AG20443 (cell line): ENCODE measurements at places on chromosomes 5 and 9.
A peak's percentile ranks its signal among the peaks of the same experiment; 100 is the strongest.

GRCh38 chr5:75756981-75757380, 39.7 kb upstream of the POC5 start:
- no peak for DNase-seq

DNA sequence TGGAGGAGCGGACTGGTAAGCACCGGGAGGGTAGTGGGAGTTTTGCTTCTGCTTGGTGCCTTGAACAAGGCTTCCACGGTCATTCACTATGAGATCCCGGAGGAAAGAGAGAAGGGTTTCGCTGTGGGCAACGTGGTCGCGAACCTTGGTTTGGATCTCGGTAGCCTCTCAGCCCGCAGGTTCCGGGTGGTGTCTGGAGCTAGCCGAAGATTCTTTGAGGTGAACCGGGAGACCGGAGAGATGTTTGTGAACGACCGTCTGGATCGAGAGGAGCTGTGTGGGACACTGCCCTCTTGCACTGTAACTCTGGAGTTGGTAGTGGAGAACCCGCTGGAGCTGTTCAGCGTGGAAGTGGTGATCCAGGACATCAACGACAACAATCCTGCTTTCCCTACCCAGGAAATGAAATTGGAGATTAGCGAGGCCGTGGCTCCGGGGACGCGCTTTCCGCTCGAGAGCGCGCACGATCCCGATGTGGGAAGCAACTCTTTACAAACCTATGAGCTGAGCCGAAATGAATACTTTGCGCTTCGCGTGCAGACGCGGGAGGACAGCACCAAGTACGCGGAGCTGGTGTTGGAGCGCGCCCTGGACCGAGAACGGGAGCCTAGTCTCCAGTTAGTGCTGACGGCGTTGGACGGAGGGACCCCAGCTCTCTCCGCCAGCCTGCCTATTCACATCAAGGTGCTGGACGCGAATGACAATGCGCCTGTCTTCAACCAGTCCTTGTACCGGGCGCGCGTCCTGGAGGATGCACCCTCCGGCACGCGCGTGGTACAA, 556 bp downstream of the PCDHGC3 start:
- peak; percentile 77 for DNase-seq

DNA sequence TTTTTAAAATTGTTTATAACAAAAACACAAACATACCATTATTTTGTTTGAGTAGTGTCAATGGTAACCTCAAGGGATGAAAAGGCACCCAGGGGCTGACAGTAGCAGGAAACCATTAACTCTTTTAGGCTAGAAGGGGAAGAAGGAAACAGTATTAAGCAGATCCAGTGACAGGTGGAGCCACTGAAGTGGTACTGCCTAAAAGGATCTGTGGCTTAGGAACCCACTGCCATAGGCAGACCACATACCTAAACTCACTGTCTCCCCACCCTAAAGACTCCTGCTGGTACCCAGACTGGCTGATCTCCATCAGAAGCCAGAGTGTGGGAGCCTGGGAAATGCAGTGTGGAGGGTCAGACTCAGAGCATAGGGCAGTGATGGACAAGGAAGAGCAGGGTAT, 13.5 kb downstream of the RLN1 start:
- DNase-seq = no peak

DNA sequence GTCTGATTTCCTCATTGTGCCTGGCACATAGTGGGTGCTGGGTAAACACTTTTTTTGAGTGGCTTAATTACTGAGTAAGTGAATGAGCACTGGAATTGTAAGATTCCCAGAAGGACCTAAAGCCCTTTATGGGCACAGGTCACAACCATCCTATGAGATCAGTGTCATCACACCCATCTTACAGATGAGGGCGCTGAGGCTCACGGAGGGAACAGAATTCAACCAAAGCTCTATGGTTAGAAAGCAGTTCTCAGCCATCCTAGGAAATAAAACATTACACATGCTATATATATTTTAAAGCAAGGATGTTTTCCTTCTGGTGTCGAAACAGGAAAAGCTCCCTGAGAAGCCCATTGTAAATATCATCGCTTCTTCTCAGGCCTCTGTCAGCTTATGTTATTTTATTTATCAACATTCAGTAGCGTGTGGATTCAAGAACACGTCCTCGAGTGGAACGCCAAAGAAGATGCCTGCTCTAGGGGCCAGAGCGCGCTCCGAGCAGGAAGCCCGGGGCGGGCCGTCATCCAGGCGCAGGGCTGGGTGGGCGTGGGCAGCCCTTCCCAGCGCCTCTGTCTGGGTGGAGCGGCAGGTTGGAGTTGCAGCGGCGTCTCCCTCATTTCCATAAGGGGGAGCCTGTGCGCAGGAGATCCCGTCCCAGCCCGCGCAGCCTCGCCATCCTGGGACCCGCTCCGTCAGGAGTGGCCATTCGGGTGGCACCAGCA, 155.8 kb upstream of the SMIM23 start:
- DNase-seq = peak; percentile 71

DNA sequence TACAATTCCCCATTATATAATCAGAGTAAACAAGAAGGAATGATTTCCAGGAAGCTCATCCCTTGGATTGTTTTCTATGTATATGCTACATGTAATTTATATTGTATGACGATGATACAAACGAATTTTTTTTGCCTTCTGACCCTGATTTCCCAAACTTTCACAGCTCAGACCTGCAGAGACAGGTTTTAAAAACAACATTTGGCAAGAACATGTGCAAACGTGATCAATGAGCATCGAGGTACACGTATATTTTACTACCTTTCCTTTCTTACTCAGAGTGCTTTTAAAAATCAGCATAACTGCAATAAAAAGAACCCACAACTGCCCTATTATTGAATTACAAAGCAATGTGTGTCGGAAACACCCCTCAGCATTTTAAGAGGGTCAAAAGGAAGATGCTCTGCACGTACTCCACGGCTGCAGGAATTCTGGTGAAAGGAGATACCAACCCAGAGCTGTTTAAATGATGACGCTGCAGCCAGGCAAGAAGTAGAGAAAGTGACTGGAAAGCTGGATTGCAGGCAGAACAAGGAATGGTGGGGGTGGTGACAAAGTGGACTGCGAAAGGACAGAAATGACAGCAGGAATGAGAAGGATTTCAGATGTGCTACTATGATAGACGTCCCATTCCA, 533.5 kb downstream of the RAB3C start:
- no peak for DNase-seq
